ENCODE measurements at places on chromosomes 1 and 21. TPM values are rescaled to one million over a fixed set of nuclear protein-coding genes. Genes with fewer than 3 reads are reported as not detected.

DNA sequence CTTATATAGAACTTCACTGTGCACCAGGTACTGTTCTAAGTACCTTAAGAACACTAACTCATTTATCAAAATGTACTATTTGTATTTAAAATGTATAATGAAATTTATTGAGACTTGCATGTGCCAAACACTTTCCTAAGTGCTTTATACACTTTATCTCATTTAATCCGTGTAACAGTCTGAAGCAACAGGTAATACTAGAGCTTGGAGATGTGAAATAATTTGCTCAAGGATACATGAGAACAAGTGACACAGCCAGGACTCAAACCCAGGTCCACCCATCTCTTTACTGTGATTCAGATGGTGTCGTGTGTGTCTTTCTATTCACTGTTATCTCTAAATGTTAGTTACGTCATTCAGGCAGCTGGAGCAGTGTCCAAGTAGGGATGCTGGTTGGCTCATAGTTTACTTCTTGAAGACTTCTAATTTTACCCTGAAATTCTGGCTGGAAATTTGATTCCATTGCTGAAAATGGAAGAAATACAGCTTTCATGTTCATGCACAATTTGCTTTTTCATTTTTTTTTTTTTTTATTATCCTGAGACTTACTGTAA lies 169.7 kb upstream of the UBE2U start:
- no peak for DNase-seq

- DNase-seq: no peak
These were observed 252.2 kb downstream of the SMYD3 start for GRCh38 chr1:246254854-246255253.

DNA sequence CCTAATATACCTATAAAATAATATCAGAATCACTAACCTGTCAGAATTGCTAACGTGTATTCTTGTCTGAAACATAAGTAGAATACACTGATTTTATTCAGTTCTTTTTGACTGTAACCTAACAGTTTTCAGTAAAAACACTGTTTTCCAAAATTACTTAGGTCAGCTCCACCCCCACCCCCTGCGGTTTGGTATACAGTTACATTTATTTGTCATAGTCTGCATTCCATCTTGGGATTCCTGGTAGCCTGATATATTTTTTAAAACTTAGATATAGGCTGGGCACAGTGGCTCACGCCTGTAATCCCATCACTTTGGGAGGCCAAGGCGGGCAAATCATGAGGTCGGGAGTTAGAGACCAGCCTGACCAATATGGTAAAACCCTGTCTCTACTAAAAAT lies 19.8 kb upstream of the ABCD3 start:
- DNase-seq: no peak

DNA sequence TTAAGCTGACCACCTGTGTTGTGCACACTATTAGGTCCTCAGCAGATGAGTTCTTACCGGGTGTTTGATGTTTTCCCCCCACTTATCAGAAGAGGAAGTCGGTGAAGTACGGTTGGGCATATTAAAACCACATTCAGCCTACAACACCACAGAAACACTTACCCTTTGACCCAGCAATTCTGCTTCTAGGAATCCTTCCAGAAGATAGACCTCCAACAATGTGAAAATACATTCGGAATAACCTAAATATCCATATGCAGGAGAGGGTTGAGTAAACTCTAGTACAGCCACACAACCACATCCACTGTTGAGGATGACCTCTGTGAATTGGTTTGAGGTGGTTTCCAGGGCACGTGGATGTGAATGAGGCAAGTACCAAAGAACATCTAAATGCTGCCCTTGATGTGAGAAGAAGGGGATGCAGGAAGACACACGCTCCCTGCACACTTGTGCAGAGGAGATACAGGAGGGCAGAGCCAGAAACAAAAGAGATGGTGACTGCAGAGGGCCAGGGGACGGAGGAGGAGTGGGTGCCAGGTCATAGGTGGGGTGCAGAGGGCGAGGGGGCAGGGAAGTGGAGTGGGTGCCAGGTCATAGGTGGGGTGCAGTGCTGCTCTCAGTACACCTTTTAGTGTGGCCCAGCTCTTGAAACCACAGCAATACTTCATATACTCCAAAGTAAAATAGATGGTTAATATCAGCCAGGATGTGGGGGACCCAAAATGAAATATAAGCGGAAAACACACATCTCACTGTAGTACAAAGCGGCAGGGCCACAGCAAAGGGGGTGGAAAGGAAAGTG lies 12.8 kb downstream of the ADARB1 start:
- DNase-seq: no peak

DNA sequence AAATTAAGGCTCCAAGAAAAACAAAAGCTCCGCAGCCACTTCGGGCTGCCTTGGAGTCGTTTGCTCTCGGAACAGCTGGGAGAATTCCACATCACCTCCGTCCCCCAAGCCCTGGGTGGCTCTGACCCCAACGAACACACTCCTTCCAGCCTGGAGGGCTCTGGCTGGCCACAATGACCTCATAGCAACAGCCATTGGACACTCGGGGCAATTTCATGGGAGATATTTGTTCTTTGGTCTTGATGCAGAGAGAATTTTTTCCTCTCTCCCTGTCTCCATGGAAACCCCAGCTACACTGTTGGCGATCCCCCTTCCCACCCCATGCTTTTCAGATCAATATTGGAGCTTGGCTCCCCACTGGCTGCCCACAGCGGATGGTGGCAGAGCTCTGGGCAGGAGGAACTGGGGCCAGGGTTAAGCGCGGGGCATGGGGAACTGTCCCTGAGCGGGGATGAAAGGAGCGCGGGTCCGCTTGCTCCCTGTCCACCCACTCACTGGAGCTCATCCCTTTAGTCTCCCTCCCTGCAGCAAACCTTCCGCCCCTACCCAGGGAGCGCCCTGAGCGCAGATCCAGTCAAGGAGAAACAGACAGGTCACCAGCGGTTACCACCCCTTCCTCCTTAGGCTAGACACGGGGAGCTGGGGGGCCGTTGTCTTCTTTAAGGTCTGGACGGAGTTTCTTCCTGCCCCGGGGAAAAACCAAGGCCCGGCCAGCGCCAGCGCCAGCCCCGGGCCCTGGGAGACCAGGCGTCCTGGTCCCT lies 1.2 kb downstream of the WNT4 start:
- no peak for DNase-seq

The C1orf50 gene
- total RNA-seq: 2.4 TPM

The GPR157 gene
- total RNA-seq: 8.8 TPM

The TNFSF18 gene
- 0.36 TPM for total RNA-seq
